ENCODE measurements at places on chromosomes 2 and 18. TPM values are rescaled to one million over a fixed set of nuclear protein-coding genes. Genes with fewer than 3 reads are reported as not detected.

Gene GAREM2
- 0.50 TPM for polyA plus RNA-seq

DNA sequence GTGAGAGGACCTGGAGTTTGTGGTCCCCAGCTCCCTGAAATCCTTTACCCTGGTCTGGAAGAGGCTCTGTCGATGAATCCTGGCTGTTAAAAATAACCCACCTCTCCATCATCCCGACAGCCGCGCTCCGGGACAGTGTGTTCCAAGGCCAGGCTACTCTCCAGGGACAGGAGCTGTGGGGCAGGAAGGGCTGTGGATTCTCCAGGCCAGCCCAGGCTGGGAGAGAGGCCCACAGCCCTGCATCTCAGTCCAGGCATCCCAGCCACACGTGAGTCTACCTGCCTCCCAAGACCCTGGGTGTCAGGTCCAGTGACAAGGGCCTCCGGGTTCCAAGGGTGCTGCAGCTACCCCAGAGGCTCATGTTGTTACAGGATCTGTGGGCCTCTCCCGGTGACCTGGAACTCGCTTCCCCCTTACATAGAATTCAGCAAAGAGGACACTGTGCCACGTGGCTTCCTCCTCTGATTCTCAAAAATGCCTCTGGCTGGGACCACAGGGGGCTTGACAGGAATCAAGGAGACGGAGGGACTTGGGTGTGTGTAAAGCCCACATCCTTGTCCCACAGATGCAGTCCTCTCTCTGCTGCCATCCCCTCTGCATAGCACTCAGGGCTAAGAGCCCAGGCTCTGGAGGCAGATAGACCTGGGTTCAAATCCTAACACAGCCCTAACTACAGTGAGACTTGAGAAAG, 17.3 kb downstream of the ADRA2B start:
- DNase-seq = no peak

GRCh38 chr2:21194858-21195271, 71.1 kb downstream of the TDRD15 start:
- DNase-seq = no peak

GRCh38 chr18:61883547-61883946, 9.3 kb downstream of the RNF152 start:
- DNase-seq = no peak

Gene ALLC
- polyA plus RNA-seq = not detected

Gene SDC1
- polyA plus RNA-seq = not detected

- DNase-seq = no peak
Observed at GRCh38 chr2:216294305-216294704, 78.0 kb downstream of the MARCHF4 start.

- no peak for DNase-seq
Observed at GRCh38 chr2:36568516-36569246, 29.3 kb downstream of the FEZ2 start.

DNA sequence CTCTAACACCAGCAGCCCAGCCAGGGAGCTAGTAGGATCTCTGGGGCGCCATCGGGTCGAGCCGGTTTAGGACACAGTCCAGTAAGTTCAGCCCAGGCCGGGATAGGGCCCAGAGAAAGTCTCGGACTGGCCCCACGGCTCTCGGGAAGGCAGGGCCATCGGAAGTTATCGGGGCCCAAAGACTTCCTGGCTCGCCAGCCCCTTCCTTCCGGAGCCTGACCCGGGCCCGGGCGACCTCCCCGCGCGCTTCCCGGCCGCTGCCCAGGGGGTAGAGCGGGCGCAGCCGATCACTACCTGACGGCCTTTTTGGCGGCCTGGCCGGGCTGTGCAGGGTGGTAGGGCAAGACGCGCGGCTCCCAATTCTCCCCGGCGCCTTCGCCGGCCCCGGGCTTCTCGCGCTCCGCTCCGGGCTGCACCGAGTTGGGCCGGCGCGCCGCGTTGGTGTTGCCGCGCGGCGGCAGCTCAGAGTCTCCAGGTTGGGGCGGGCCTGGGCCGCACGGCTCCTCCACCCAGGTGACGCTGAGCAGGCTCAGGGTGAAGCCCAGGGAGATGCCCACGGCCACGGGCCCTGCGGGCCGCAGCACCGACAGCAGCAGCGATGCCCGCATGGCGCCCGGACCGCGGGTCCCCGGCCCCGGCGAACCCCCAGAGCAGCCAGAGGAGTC, 546 bp downstream of the CHPF start:
- no peak for DNase-seq

Gene KCNF1
- not detected for polyA plus RNA-seq

- DNase-seq = no peak
Observed at GRCh38 chr2:130823886-130824491, 12.7 kb upstream of the ARHGEF4 start.

GRCh38 chr2:215796140-215796855, 217.1 kb downstream of the MREG start:
- DNase-seq = no peak

GRCh38 chr2:133838642-133839365, 270.5 kb upstream of the NCKAP5 start:
- no peak for DNase-seq

GRCh38 chr18:62723666-62724281, 8.4 kb downstream of the PHLPP1 start:
- DNase-seq = no peak

- no peak for DNase-seq
Observed at GRCh38 chr2:99200076-99200800, 19.3 kb downstream of the MRPL30 start.

- no peak for DNase-seq
Observed at GRCh38 chr2:85330839-85331636, 3.2 kb upstream of the TGOLN2 start.

- DNase-seq = peak; percentile 77
Observed at GRCh38 chr2:96868555-96869280, 1.2 kb downstream of the SEMA4C start.

GRCh38 chr2:178796079-178796677, 11.0 kb downstream of the TTN start:
- DNase-seq = no peak

- DNase-seq = no peak
Observed at GRCh38 chr2:122868646-122869275, 1113.3 kb downstream of the TSN start.

Gene POMC
- 7.0 TPM for polyA plus RNA-seq

GRCh38 chr2:45083175-45083574, 73.9 kb upstream of the SIX2 start:
- no peak for DNase-seq

Gene SCYGR4
- not detected for polyA plus RNA-seq

Measured in immature natural killer cell (primary cell).